ENCODE measurements at places on chromosomes 2 and 18. TPM values are rescaled to one million over a fixed set of nuclear protein-coding genes. Genes with fewer than 3 reads are reported as not detected.

- no peak overlapping the region for H3K27ac ChIP-seq
- H3K4me3 ChIP-seq = no peak overlapping the region
- no peaks in the 10 kb centered on the region for H3K36me3 ChIP-seq
- DNase-seq = no peak
Observed at GRCh38 chr2:437180-437579, 149.3 kb upstream of the ALKAL2 start.

The ABCB11 gene
- total RNA-seq = not detected

The CDH19 gene
- not detected for total RNA-seq

- no peak for DNase-seq
- no peak overlapping the region for H3K4me3 ChIP-seq
- H3K27ac ChIP-seq = no peak overlapping the region
- H3K27me3 ChIP-seq = no peaks in the 10 kb centered on the region
- H3K36me3 ChIP-seq = no peaks in the 10 kb centered on the region
Observed at GRCh38 chr2:134441153-134441863, 187.4 kb downstream of the MGAT5 start.

DNA sequence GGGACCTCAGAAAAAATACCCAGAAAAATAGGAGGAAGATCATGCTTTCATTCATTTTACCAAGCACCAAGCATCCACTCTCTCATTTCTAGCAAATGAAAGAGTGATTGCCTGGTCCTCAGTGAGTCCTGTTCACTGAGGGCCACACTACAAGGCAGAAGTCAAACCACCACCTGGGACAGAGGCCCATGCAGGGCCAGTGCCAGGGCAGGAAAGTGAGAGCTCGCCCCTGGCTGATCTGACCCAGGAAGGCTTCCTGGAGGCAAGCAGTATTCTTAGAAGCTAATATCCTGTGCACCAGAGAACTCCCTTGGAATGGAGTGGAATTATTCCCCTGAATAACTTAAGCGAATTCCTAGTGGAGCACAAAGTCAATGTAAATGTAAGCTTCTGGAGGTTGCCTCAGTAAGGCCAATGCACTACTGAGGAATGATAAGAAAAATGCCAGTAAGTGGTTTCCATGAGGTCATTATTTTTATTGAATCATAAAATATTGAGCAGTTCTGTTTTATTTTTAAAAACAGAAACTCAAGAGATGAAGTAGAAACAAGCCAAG lies 191.6 kb upstream of the ID2 start:
- H3K36me3 ChIP-seq = no peaks in the 10 kb centered on the region
- no peak overlapping the region for H3K27ac ChIP-seq
- no peak for DNase-seq
- H3K4me1 ChIP-seq = no peaks in the 10 kb centered on the region
- peaks cover 16% of the 10 kb centered on the region for H3K27me3 ChIP-seq

Data from osteocyte (in vitro differentiated cells).